ENCODE measurements at places on chromosomes 7 and 10.

GRCh38 chr10:124059551-124059950 is 33.8 kb downstream of the CHST15 start:
- no peak for DNase-seq

DNA sequence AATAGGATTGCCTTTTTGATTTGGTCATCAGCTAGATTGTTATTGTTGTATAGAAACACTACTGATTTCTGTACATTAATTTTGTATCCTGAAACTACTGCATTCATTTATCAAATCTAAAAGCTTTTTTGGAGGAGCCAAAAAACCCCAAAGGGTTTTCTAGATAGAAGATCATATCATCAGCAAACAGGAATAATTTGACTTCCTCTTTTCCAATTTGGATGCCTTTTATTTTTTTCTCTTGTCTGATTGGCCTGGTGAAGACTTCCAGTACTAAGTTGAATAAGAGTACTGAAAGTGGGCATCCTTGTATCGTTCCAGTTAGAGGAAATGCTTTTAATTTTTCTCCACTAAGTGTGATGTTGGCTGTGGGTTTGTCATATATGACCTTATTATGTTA is 10.6 kb upstream of the ENTPD7 start:
- DNase-seq: no peak

DNA sequence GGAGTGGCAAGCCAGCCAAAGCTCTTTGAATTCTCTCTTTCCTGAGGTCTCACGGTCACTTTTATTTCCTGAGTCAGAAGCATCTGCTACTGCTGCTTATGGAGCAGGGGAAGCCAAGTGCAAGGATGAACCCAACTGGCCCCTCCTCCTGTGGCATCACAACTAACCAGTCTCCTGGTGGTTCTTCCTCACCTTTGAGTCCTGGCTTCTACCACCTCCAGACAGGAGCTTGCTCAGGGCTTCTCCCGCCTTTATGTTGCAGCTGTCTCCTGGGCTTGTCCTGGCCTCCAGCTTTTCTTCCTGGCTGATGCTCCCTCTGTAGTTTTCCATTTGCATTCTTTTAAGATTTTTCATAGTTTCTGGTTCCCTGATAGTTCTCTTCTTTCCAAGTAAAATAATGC is 349.7 kb upstream of the NRP1 start:
- no peak for DNase-seq

DNA sequence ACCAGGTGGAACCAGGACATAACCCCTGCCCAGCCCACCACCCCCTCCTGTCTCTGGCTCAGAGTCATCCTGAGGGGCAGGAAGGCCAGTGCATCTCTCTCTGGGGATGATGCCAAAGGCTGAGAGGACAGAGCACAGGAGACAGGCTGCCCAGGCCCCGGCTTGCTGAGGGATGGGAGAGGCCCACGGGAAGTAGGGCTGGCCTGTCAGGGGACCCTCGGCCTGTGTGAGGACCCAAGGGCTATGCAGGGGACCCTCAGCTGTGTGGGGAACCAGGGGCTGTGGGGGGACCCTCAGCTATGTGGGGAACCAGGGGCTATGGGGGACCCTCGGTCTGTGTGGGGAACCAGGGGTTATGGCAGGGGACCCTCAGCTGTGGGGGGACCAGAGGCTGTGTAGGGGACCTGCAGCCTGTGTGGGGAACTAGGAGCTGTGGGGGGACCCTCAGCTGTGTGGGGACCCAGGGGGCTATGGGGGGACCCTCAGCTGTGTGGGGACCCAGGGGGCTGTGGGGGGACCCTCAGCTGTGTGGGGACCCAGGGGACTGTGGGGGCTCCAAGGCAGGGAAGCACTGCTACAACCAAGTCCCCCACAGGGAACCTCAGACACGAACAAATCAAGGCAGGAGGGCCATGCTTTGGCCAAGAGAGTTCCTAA is 27.7 kb downstream of the EBF3 start:
- no peak for DNase-seq

DNA sequence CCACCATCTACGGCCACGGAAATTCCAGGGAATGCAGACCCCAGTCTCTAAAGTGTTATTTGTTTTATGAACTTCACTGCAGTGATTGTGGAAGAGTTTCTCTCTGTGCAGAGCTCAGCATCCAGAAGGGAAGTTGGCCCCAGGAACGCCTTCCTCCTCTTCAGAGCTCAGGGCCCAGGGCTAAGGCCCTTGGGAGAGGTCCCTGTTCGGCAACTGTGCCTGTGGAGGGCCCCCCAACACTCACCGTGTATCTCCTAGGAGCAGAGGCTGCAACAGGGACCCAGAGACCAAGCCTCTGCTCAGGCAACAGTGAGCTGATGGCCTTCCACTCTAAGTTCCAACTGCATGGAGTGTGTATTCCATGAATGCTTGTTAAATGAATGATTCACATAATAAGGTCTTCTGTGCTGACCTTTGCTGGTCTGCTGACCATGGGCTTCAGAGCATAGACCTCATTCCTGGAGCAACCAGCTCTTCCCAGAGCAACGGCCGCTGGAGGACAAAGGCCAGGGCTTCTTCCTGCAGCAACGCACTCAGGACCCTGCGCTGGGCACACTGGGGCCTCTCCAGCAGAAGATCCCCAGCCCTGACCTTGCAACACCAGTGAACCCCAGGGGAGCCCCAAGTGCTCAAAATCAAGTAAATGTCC is 7.7 kb downstream of the DIP2C start:
- DNase-seq: no peak

- DNase-seq: no peak
Measured at GRCh38 chr7:26306790-26307189, 15.1 kb downstream of the SNX10 start.

DNA sequence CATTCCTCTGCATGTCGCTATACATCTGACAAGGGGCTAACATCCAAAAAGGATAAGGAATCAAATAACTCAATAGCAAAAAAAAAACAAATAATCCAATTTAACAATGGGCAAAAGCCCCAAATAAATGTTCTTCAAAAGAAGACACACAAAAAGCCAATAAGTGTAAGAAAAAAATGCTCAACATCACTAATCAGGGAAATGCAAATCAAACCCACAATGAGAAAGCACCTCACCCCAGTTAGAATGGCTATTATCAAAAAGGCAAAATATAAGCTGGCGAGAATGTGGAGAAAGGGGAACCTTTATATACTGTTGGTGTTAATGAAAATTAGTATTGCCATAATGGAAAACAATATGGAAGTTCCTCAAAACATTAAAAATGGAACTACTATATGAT is 14.3 kb downstream of the ARHGAP12 start:
- no peak for DNase-seq

GRCh38 chr10:131743190-131744151 is 157.3 kb upstream of the PPP2R2D start:
- no peak for DNase-seq

GRCh38 chr10:96758423-96758822 is 38.1 kb upstream of the PIK3AP1 start:
- DNase-seq: no peak

DNA sequence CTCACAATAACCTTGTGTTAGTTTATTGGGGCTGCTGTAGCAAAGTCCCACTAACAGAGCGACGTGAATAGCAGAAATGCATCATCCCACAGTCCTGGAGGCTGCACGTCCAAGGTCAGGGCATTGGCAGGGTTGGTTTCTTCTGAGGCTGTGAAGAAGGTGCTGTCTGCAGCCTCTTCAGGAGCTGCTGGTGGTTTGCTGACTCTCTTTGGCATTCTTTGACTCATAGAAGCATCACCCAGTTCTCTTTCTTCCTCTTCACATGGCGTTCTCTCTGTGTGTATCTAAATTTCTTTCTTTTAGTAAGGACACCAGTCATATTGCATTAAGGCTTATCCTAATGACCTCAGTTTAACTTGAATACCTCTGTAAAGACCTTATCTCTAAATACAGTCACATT is 428.4 kb upstream of the KLF6 start:
- no peak for DNase-seq

DNA sequence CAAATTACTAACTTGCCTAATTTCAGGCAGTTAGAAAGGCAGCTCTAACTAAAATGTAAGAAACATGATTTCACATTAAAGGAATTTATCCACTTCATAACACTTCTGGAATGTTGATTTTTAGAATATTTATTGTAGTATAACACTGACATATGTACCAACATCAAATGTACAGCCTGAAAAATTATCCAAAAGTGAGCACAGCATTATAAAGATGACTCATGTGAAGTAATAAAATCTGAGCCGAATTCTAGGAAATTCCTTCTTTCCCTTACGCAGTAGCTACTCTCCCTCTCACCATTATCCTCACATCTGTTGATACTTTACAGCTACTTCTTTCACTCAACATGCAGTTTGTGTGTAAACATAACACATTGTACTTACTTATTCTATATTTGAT is 610.6 kb downstream of the ZWINT start:
- no peak for DNase-seq

DNA sequence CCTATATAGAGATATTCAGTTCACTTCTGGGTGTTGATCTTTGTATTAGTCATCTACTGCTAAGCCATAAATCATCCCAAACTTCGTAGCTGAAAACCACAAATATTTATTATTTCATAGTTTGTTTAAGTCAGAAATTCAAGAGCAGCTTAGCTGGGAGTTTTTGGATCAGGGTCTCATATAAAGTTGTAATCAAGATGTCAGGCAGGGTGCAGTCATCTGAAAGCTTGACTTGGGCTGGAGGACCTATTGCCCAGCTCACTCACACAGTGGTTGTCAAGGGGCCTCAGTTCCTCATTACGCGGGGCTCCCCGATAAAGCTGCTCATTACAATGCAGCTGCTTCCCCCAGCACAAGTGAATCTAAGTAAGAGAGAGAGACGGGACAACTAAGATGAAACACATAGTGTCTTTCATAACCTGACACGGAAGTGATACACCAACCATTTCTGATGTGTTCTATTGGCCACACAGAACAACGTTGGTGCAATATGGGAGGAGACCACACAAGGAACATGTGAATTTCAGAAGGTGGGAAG is 15.7 kb downstream of the PPP1R3C start:
- DNase-seq: peak; percentile 89

DNA sequence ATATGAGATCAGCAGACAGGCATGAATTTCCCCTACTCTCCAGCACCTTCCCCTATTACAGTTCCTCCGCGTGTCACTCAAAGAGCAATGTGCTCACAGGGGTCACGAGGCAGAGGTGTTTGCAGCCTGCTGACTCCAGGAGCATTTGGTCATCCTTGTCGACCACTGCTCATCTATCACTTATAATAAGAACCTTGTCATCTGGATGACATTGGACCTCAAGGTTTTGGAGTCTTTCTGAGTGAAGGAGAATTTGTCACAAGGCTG is 32.9 kb upstream of the PLPP4 start:
- DNase-seq: no peak

DNA sequence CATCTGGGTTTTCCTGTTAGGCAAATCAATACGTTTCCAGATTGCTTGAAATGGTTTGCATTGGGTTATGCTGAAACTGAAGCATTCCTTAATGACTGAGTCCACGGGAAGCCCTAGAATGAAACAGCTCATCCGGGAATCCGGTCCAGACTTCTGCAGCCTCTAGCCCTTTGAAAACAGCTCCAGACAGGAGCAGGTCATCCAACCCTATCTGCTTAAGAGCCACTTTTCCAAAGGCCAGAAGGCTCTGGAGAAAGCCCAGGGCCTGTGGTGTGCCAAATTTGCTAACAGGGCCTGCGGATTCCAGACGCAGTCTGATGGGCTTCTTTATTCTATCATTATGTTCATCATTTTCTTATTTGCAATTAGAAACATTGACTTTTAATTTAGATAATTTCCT is 265.4 kb downstream of the SKIDA1 start:
- DNase-seq: no peak

DNA sequence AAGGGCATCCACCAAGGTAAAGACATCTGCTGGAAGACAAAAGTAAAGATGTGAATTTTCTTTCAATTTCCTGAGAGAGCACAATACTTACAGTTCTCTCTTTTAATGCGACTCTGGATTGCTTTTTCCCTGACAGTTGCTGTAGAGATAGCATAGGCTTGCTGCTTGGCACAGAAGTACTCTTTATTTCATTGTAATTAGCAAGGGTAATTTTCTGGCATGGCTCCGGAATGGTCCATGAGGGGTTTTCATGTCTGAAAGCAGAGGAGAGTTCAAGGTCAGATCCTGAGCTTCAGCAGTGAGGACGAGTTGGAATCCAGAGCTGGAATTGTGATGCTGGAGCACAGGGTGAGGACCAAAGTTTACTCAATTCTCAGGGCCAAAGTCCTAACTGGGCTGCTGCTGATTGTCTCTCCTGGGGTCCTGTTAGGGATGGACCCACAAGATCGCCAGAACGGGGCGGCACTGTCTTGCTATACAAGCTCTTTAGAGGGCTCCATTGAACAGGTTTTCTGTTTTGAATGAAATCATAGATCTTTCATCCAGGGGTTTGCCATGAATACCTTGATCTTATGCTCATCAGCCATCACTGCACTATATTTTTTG is 190.0 kb upstream of the MKI67 start:
- no peak for DNase-seq

GRCh38 chr7:130838738-130839137 is 104.7 kb upstream of the KLF14 start:
- DNase-seq: peak; percentile 94

GRCh38 chr7:74453322-74454011 is at the start of gene GTF2IRD1:
GTF2IRD1 (plus strand) TSS chr7:74453906; CDS start chr7:74508081, 54,175 bp downstream.
- DNase-seq: peak; percentile 41

DNA sequence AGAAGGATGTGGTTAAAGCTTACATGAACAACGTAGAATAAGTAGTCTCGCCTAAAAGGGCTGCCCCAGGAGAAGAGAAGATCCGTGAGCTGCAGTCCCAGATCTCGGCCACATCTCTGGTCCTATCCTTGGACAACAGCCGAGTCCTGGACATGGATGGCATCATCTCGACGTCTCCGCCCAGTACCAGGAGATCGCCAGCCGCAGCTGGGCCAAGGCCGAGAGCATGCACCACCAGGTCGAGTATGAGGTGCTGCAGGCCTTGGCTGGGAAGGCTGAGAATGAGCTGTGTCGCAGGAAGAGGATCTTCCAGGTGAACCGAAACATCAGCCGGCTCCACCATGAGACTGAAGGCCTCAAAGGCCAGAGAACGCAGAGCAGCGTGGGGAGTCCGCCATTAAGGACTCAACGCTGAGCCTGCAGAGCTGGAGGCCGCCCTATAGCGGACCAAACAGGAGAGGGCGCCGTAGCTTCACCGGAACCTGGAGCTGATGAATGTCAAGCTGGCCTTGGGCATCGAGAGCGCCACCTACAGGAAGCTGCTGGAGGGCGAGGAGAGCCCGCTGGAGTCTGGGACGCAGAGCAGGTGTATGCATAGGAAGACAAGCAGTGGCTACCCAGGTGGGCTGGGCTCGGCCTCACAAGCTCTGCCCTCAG is 22.2 kb downstream of the LIPK start:
- no peak for DNase-seq

DNA sequence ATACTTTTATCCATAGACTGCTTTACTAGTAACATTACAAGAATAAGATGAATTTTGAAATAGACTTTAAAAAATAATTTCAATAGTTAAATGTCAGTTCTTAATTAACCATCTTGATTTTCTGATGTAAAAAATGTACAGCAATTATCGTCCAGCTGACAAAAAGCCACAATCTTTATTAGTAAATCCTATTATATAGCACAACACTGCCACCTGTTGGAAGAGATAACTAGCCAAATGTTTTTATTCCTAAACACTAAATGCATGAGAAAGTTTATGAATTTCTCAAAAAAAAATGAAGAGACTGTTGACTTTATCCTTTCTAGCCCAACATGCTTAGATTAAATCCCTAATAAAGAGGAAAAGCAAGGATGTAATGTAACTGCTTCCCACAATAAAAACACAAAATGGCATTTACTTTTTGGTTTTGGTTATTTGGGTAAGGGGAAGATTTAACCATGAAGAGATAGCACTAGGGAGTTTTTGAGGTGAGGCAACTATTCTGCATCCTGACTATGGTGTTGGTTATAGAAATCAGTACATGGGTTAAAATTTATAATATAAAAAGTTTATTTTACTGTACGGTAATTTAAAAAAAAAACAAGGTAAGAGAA is 8.0 kb downstream of the COA1 start:
- DNase-seq: peak; percentile 39

- DNase-seq: no peak
Measured at GRCh38 chr7:130201796-130202195, 3.4 kb downstream of the TMEM209 start.
